Fibroblast of gingiva (primary cell): ENCODE measurements at places on chromosomes 4 and X.

DNA sequence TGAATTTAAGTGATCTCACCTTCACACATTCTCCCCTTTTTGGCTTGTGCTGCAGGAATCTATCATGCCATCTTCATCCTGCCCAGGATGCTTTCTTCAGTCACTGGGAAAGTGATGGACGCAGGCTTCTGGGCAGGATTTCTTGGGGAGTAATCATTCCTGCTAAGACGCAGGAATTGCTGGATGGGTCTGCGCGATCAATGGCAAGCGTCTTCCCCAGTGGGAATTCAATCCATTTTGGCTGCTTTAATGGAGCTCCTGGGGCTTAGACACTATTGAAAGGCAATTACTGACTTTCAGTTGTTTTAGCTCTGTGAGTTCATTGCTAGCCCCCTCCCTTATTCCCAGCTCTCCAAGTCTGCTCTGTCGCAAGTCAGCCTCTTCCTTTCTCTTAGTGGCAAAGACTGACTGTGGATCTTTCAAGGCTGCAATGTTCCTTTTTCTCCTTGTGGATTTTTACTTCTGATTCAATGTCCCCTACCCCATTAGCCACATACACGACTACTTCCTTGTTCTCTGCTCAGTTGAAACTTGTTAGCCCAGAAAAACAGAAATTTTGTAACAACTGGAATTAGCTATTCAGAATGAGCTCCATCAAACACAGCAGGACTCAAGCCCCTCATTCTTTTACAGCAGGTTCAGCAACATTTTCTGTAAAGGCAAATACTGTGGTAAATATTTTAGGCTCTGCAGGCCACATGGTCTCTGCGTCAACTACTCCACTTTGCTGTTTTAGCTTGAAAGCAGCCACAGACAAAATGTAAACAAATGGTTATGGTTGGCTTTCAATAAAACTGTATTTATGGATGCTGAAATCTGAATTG lies 154.9 kb downstream of the ASB9 start:
- DNase-seq = no peak

- no peak for DNase-seq
Measured at GRCh38 chr4:111864066-111864465, 281.2 kb upstream of the FAM241A start.

GRCh38 chr4:149885896-149886295 lies 70.3 kb upstream of the IQCM start:
- no peak for DNase-seq

- no peak for DNase-seq
Measured at GRCh38 chrX:48472225-48472624, 2.2 kb upstream of the SLC38A5 start.

- DNase-seq = peak; percentile 4
Measured at GRCh38 chr4:145623831-145624230, 4.6 kb downstream of the MMAA start.

GRCh38 chr4:15668566-15669435 lies 12.8 kb upstream of the FAM200B start:
- DNase-seq = no peak

- no peak for DNase-seq
Measured at GRCh38 chrX:44954562-44954961, 81.6 kb downstream of the KDM6A start.

DNA sequence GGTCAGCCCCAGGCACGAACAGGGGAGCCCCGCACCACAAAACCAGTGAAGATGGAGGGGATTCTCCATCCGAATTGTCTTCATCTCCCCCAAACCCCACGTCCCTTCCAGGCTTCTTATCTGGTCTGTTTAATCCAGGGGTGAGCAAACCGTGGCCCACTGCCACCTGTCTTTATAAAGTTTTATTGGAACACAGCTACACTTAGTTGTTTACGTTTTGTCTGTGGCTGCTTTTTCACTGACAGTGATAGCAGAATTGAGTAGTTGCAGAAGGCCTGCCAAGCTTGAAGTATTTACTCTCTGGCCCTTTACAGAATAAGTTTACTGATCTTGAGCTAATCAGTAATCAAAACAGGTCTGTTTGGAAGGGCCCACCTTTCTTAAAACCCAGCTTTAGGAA lies 324.0 kb downstream of the ARHGAP10 start:
- DNase-seq = no peak

- DNase-seq = no peak
Measured at GRCh38 chrX:150683536-150684146, 9.6 kb upstream of the MTMR1 start.

- DNase-seq = no peak
Measured at GRCh38 chr4:119244832-119245231, 32.3 kb downstream of the USP53 start.

GRCh38 chr4:183601381-183601780 lies 57.6 kb downstream of the RWDD4 start:
- no peak for DNase-seq

DNA sequence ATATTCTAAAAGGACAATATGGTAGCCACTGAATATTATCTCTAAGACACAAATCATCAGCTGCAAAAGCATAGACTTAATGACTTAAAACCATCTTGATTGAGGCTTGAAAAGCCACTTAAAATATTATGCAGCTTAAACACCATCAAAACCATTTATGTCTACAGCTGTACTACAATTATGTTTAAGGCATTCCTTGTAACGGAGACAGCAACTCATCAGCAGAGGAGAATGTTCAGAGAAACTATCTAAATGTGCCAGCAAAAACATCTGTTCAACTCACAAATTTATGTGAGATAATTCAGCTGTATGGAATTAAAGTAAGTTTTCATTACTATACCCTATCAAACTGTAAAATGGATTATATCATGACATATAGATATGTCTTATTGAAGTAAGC lies 147.9 kb upstream of the CTSO start:
- peak; percentile 10 for DNase-seq

DNA sequence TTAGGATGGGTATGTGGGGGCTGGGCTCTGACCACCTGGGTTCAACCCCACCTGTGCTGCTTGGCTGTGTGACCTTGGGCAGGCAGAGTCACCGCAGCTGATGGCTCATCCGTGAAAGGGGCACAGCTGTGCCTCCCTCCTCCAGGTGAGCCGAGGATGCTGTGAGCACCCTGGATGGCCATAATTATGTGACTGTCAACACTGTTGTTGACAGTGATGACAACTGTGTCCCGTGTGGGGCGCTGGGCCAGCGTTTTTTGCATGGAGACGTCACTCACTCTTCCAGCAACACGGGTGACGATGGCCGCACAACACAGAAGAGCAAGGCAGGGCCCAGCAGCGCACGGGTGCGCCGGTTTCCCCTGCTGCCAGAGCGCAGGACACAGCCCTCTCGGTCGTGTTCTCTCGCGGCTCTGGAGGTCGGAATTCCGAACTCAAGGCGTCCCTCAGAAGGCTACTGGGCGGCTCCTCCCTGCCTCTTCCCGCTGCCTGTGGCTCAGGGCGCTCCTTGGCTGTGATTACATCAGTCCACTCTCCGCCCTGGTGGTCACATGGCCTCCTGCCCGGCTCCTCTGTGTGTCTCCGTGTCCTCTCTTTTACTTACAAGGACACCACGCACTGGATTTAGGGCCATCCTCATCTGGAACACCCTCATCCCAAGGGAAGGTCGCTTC lies 1.3 kb downstream of the SH3TC1 start:
- DNase-seq = no peak

GRCh38 chrX:118577041-118577440 lies 81.4 kb downstream of the DOCK11 start:
- no peak for DNase-seq

GRCh38 chrX:12903646-12904045 lies 2.8 kb upstream of the TLR8 start:
- DNase-seq = peak; percentile 74

- no peak for DNase-seq
Measured at GRCh38 chr4:1216869-1217294, 32.0 kb downstream of the CTBP1 start.

GRCh38 chr4:179307297-179308136 lies 1865.3 kb upstream of the AGA start:
- DNase-seq = no peak

GRCh38 chrX:48083212-48083611 lies 11.8 kb upstream of the ZNF630 start:
- peak; percentile 13 for DNase-seq

GRCh38 chrX:130715299-130715698 lies 187.7 kb downstream of the ENOX2 start:
- no peak for DNase-seq

DNA sequence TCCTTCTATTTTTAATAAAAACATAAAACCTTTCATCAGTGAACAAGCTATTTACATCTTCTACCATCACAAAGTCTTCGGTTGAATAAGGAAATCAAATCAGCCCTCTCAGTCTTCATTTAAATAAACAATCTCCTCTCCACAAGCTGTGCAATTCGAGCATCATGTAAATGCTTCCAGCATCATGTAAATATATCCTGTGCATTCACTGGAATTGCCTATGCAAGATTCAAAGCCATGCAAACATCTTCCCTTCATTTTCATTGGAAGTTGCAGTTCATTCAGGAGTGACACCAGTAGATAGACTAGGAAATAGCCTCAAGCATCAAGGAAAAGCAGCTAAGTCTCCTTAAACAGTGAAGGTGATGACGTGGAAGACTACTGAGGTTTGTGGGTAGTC lies 77.7 kb upstream of the PCDH19 start:
- no peak for DNase-seq

DNA sequence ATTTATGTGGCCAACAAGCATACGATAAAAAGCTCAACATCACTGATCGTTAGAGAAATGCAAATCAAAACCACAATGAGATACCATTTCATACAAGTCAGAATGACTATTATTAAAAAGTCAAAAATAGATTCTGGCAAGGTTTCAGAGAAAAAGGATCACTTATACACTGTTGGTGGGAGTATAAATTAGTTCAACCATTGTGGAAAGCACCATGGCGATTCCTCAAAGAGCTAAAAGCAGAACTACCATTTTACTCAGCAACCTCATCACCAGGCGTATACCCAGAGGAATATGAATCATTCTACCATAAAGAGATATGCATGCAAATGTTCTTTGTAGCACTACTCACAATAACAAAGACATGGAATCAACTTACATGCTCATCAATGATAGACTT lies 478.7 kb upstream of the GALNTL6 start:
- DNase-seq = no peak

GRCh38 chr4:144578681-144579080 lies 67.3 kb upstream of the HHIP start:
- no peak for DNase-seq

DNA sequence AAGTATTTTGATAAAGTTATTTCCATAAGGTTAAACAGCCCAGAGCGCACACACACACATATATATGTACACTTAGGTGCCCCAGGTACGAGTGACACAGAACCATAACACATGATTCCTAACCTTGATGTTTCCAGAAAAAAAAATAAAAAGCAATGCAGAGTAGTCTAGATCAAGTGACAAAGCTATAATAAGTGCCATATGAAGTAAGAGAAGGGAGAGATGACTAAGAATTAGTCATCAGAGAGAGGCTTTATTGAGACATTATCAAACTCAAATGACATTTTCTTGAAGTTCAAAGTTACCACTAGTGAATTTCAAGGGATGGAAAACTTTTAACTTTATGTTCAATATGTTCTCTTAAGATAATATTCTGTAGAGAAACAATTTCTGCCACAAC lies 215.0 kb downstream of the HTR2C start:
- peak; percentile 46 for DNase-seq

- peak; percentile 26 for DNase-seq
Measured at GRCh38 chr4:72318421-72319170, 250.4 kb downstream of the ADAMTS3 start.

GRCh38 chrX:111470681-111471403 lies 40.6 kb upstream of the SERTM2 start:
- no peak for DNase-seq

DNA sequence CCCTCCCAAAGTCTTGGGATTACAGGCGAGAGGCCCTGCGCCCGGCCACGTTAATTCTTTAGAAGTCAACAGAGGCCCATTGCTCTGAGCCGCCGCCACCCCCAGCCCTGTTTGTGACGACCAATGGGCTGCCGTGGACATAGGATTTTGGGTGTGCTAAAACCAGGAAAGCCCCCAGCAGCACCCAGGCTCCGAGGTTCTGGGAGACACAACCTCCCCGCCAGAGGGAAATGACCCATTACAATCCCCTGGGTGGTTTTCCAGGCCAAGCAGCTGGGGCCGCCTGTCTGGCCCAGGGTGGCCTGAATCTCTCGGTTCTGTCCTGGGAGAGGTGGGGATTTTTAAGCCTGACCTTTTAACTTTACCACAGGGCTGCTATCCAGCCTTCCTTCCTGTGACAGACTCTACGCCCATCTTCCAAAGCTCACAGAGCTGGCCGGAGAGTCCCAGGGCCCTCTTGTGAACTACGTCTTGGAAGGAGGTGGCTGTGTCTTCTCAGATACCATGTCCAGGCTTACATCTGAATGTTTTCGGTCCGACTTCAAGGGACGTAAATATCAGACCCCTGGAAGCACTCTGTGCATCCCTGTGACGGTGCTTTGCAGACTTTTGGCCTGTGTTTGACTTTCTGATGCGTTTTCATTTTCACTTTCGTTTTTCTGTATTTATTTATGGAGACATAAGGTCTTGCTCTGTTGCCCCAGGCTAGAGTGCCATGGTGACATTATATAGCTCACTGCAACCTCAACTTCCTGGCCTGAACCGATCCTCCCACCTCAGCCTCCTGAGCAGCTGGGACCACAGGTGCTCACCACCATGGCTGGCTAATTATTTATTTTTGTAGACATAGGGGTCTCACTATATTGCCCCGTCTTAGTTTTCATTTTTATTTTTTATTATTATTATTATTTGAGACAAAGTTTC lies 36.0 kb downstream of the P2RY8 start:
- DNase-seq = no peak

- DNase-seq = no peak
Measured at GRCh38 chr4:7645956-7646355, 211.2 kb upstream of the PSAPL1 start.
